ENCODE measurements at places on chromosomes 16 and 17.

DNA sequence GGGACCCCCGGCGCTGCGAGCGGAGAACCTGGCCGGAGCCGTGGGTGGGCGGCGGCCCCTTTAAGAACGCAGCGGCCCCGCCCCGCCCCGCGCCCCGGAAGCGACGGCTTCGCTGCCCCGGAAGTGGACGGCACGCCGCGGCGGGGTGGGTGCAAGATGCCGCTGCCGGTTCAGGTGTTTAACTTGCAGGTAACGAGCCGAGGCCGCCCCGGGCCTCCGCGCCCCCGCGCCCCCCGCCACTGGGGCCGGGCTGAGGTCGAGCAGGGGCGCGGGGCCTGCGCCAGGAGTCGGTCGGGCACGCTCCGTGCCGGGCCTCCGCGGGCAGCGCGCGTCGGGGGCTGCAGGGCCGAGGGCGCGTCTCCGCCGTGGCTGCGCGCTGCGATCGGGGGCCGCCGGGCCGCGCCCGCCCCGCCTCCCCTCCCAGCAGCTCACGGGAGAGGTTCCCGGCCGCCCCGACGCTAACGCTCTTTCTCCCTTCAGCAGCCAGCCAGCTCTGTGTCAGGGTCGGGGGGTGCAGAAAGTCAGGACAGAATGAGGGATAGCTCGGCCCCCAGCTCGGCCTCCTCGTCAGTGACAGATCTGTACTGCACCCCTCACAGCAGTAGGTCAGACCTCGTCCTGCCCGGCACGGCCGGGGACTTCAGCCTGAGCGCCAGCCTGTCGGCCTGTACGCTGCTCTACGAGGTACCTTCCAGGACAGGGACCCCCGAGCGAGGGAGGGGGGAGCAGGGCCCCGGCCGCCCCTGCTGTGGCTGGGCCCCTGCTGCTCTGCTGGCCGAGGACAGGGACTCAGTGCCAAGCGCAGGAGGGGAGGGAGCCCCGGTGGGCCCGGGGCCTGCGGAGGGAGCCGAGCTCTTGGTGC lies at the start of the genes GPS1 and RFNG:
TSS of gene GPS1 (plus strand) at position 123 of the 862 bp plus-strand sequence. CDS start at position 157, 34 bp downstream.
TSS of gene RFNG (minus strand) at position 36 of the 862 bp plus-strand sequence. CDS start 45 bp downstream, outside the sequence.
- DNase-seq: peak; percentile 90

DNA sequence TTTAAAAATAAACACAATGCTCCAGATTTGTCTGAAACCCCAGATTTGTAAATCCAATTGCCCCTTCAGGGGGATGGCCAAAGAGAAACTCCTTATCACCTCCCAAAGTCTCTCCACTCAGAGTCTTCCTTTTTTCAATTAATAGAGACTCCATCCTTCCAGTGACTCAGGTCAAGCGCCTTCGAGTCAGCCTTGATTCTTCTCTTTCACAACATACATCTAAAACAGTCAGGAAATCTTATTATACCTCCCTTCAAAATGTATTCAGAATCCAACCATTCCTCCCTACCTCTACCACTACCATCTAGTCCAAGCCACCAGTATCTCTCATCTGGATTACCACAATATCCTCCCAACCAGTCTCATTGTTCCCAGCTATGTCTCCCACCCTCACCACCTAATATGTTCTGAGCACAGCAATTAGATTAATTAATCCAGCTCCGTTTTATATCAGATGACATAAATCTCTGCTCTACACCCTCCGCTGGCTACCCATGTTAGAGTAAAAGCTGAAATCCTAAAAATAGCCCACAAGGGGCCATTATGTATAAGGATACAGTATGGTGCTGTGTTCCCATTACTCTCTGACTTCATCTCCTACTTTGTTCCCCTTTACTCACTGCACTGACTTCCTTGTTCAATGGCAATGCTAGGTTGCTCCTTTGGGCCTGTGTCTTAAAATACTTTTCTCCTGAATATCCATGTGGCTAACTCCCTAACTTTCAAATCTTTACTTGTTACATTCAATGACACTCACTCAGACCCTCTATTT lies 11.8 kb downstream of the SIAH1 start:
- DNase-seq: no peak

- DNase-seq: no peak
These were observed 6.6 kb upstream of the SALL1 start for GRCh38 chr16:51157698-51158097.

DNA sequence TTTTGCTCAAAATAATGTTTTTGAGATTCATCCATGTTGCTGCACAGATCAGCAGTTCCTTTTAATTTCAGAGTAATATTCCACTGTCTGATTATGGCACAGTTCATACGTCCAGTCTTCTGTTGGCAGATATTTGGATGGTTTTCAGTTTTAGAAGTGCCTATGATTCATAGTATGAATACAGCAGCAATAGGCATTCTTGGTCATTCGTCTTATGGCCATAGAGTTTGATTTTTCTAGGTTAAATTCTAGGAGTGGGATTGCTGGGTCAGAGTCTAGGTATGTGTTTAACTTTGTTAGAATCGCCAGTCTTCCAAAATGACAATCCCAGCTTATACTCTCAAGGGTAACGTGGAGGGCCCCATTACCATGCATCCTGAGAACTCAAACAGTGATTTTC lies 11.5 kb upstream of the IL34 start:
- DNase-seq: no peak

GRCh38 chr16:4322121-4323052 lies 6.5 kb downstream of the GLIS2 start:
- DNase-seq: no peak

DNA sequence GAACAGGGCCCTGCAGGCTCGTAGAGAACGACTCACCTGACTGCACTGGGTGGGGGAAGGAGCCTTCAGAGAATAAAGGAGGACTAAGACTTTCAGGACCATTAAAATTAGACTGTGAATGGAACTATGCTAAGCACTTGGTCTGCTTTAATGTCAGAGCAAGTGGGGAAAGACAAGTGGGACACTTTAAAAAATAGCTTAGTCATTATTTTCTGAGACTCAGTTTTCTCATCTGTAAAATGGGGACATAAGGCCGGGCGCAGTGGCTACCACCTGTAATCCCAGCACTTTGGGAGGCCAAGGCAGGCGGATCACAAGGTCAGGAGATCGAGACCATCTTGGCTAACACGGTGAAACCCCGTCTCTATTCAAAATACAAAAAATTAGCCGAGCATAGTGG lies 19.3 kb upstream of the BCO1 start:
- DNase-seq: no peak

GRCh38 chr16:83296505-83296904 lies 511.3 kb upstream of the HSBP1 start:
- no peak for DNase-seq

GRCh38 chr17:7486181-7486580 lies 2.0 kb downstream of the POLR2A start:
- DNase-seq: no peak

DNA sequence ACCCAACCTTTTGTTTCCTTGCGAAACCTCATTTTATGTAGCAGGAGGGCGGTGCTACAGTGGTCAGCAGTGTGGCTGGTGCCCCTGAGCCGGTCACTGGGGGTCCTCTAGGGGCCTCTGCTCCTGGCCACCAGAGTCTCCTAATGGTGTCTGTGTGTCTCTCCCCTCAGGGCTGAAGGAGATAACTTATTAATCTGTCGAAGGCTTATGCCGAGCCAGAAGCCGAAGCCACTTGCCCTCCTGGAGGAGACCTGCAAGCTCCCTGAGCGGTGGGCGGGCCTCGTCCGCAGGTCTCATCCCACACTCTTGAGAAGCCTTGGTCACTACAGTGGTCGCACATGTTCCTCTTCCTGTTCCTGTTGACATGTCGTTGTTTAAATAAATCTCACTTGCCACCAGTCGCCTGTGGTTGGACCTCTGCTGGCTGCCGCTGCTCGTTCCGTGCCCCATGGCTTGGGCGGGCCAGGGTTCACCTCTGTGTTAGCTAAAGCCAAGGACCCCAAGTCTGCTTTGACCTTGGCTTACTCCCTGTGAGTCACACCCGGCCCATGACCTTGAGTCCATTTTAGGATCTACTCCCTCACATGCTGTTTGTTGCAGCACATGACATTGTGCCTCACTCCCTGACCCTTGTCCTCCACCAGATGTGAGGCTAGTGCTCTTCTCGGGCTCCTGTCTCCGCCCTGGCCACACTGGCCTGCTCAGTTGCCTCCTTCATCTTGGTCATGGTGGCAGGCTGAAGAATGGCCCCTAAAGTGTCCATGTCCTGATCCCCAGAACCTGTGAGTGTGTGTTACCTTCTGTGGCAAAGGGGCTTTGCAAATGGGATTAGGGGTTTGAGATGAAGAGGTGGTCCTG lies 38.7 kb upstream of the AQP8 start:
- no peak for DNase-seq

- DNase-seq: no peak
These were observed 51.0 kb downstream of the VAC14 start for GRCh38 chr16:70749681-70750601.

DNA sequence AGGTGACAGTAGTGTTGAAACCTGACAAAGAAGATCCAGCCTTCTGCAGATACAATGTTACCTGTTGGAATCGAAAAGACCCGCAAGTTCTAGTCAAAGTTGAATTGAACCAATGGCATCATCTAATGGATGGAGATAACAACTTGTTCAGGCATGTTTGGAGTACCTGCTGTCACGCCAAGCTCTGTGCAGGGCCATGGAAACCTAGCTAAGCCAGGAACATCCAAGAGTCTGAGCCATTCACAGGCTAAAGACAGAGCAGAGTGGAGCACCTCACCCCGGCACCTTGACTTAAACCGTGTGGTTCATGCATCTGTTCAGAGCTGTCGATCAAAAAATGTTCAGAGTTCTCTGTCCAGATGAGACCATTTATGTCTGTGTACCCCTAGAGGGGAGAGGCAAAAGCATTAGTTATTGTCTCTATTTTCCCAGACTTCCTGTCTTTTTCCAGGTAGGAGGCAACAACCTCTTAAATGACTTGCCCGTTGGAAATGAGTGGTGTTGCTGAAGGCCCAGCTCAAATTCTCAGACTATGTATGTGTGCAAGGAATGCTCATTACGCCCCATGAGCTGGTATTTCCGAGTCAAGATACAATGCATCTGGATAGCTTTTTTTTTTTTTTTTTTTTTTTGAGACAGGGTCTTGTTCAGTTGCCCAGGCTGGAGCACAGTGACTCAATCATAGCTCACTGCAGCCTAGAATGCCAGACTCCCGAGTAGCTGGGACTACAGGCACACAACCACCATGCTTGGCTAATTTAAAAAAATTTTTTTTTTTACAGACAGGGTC lies 44.9 kb upstream of the XYLT1 start:
- DNase-seq: no peak

DNA sequence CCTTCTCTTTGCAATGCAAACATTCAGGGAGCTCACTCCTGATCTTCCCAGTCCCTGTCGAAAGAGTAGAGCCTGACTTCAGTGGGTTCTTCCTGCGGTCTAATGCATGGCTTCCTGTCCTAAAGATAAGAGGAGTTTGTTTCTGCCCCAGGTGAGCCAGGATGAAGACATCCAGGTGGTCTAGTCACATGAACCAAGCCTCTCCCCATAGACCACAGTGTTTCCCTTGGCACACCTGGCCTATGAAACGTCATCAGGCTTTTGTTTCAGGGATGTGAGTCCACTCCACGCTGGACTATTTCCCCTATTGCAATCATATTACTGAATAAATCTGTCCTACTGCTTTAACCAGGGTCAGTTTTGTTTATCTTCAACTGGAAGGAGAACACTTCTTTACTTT lies 21.1 kb downstream of the CES1 start:
- DNase-seq: no peak

DNA sequence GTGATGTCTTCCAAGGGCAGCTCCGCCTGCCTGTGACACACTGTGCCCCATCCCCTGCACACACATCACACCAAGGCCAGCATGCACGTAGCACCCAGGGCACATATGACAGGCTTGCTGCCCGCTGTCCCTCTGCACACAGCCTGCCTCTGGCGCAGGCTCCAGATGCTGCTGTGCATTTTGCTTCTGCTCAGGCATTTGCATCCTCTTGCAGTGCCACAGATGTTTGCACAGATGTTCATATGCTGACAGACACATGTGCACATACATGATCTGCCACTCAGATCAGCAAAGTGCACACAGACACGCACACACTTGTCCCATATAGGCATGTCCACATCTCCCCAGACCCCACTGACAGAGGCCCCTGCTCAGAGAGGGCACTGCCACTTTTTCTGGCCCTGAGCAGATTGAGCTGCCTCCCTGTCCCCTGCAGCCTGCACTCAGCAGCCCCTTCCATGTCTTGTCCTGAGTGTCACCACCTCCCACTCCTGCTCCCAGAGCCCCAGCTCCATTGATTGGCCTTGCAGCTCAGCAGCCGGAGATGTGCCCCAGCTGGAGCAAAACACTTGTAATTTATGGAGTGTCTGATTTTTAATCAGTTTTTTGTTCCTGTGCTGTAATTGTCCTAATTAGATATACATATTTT lies 115.1 kb upstream of the RPL38 start:
- no peak for DNase-seq

DNA sequence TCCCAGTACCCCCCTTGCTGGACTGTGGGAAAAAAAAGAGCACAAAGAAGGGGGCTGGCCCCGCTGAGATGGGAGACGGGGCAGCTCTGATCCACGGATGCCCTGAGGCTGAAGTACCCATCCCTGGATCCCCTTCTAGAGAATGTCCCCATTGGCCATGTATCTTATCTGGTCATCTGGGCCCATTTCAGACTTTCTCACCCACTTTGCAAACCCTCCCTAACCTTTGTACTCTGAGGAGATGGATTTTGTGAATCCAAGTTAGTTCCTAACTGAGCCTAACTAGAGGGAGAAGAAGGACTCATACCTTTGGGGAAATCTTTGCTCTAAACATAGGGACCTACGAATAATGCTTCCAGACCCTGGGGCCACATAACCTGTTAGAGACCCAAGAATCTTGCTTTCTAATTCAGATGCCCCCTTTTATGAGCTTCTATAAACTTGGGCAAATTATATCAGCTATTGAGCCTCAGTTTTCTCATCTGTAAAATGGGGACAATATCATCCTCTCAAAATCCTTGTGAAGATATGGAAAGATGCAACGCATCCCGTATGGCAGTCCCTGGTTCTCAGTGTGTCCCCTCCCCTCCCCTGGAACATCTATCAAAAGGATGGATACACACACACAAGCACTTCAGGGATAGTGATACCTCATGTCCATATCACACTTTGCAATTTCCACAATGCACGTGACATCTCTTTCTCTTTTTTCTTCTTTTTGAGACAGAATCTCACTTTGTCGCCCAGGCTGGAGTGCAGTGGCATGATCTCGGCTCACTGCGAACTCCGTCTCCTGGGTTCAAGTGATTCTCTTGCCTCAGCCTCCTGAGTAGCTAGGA lies 16.8 kb upstream of the FZD2 start:
- no peak for DNase-seq

GRCh38 chr17:69405096-69405495 lies 9.4 kb upstream of the MAP2K6 start:
- DNase-seq: no peak

GRCh38 chr16:77963185-77964044 lies 58.9 kb upstream of the CLEC3A start:
- DNase-seq: no peak

DNA sequence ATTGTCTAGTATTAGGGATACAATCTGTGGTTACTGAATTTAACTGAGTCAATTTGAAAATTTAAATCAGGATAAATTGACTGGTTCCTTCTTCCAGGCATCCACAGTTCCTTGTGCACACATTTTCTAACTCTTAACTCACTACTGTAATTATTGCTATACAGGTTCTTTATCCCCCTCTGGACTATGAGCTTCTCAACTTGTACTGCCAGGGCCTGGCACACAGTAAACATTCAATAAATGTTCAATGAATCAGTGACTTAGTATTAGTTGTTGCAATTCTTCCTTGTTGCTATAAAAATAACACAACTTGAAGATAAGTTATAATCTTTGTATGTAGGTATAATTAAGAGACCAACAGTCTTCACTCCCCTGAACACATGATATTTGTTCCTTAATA lies 67.9 kb downstream of the SSH2 start:
- DNase-seq: no peak

Data from activated T-cell treated with anti-CD3 and anti-CD28 coated beads, Interleukin-2, amount 50 U/mL, for 48 hours (primary cell).